ENCODE measurements at places on chromosomes 2 and 18.
A peak's percentile ranks its signal among the peaks of the same experiment; 100 is the strongest.

DNA sequence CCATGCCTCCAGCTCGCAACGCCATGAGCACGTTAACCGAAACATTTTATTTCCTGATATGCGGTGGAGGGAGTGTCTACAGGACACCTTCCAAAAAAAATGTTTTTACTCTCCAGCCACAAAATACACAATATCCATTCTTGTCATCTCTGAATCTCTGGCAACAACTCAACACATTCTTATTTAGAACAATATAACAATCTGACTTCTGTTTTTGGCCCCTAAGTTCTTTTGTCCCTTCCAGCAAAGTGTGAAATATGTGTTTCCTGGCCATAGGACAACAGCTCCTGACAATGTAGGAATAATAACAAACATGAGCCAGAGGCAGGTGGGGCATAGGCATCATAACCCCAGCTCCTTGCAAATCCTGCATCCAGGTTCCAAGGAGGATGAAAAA is 163.0 kb downstream of the DDX1 start:
- DNase-seq, result no peak

GRCh38 chr2:201273330-201273983 is 13.1 kb downstream of the CASP8 start:
- DNase-seq, result no peak

GRCh38 chr2:233551491-233551890 is 15.1 kb downstream of the USP40 start:
- no peak for DNase-seq

DNA sequence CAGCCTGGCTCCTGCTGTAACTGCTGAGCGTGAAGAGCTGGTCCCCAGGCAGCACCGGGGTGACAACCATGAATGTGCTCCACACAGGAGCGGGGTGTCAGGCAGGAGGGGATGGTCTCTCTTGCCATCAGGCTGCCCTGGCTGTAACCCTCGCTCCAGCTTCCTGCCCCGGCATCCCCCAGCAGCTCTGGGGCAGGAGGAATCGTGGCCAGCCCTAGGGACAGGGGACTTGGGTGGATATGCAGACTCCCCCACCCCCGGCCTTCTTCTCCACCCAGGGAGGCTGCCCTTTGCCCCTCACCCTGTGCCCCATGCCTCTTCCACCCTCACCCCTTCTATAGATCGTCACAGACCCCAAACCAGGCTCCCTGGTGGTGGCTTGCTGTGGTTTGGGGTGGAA is 69.4 kb upstream of the SMAD7 start:
- no peak for DNase-seq

DNA sequence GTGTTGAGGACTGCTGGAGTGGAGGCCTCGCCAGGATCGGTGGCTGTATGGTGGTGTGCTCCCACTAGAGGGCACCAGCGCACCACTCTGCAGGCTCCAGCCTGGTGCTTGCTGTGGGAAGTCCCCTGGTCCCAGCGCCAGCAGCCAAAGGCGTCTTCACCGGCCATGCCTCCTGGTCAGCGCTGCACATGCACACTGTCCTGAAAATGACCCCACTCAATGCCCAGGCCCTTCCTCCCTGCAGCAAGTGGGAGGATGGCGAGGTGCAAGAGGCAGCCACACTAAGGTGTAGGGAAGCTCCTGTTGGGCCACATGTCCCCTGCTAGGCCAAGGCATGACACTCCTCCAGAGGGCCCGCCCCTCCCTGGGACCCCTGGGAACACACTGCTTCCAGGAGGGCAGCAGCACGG is 136.5 kb downstream of the CTIF start:
- peak; percentile 63 for DNase-seq

DNA sequence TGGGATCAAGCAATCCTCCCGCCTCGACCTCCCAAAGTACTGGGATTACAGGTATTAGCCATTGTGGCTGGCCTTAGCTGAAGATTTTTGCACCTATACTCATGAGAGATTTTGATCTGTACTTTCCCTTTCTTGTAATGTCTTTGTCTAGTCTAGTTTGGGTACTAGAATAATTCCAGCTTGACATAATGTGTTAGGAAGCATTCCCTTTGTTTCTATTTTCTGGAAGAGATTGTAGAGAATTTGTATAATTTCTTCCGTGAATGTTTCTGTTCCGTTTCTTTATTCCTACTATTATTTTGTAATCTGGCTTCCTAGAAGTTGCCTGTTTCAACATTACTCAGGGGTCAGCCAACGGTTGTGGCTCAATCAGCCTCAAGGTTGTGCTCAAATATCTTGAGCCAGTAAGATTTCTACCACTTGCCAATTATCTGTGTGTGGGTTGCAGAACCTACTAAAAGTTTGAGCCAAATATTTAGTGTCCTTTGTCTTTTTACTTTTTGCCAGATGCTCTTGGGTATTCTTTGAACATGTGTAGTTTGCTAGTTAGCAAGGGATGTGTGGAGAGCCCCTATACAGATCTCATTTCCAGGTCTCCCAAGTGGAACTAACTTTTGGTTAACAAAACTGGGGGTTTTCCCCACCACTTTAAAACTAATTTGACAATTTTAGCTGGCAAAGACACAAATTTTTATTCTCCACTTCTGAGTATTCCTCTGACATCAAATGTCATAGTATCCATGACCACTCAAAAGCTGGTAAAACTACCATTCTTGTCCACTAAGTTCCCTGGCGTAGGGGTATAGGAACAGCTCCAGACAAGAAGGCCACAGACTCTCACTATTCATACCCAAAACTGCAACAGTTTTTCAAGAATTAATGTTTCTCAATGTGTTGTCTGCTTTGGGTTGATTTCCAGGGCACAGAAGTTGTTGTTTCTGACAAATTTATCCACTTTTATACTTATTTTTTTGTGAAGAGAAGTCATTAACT is 42.8 kb upstream of the BAZ2B start:
- DNase-seq, result no peak

DNA sequence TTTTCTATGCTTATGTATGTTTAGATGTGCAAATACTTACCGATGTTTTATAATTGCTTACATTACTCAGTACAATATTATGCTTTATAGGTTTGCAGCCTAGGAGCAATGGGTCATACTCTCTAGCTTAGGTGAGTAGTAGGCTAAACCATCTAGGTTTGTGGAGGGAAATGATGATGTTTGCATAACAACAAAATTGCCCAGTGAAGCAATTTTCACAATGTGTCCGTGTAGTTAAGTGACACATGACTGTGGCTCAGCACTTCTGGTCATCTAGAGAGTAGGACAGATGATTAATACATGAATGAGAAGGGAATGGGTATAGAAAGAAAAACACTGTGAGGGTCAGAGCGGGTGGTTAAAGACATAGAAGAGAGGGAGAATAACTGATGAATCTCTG is 2116.2 kb upstream of the PIK3C3 start:
- DNase-seq, result no peak

DNA sequence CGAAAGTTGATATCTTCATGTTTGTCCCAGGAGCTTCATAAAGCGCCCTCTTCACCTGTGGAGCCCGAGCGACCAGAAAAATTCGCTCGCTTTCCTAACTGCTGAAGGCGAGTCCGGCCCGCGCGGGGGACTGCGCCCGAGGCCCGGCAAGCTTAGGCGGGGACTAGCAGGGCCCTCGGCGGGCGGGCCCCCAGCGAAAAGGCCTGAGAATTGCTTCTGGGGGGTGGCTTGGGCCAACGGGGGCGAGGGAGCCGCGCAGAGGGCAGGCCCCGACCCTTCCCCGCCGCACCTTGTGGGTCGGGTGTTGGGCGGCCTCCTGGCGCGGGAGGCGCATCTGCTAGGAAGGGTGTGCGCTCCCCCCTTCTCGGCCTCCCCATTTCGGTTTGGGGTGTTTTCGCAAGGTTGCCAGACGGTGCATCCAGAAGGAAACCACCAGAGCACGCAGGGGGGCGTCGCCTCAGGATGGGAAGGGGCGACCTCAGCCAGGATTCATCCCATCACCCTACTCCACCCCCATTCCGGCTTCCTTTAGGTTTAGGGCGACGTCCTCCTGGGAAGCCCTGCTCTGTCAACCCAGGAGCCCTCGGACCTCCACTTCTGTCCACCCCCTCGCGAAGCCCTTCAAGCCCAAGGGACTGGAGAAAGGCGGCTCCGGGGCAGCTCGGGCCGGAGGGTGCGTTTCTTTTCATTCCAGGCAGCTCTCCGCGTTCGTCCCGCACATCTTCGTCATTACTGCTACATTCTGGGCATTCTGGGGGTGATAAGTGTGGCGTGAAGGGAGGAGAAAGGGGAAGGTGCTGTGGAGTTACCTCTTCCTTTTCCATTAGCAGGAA is 9.1 kb downstream of the SP9 start:
- DNase-seq, result no peak

GRCh38 chr18:3256693-3257626 is 5.0 kb upstream of the MYL12B start:
- no peak for DNase-seq

- no peak for DNase-seq
These were observed 44.3 kb upstream of the GPR39 start for GRCh38 chr2:132372276-132372675.

DNA sequence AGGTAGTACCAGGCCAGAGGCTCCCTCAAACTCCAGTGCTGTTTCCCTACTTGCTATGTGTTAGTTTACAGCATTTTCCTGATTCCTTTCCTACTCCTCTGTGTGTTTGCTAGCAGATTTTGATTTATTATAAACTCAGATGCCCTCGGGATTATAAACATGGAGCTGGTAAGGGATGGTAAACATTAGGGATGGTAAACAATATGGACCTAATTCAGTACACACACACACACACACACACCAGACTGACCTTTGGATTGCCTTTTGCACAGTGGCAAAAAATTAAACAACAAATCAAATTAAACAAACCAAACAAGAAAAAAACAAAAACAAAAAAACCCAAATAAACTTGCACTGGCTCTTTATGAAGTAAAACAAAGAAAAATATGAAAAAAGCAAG is 55.4 kb upstream of the ACVR1 start:
- no peak for DNase-seq

- no peak for DNase-seq
These were observed 186.5 kb downstream of the TRIB2 start for GRCh38 chr2:12903272-12903671.

DNA sequence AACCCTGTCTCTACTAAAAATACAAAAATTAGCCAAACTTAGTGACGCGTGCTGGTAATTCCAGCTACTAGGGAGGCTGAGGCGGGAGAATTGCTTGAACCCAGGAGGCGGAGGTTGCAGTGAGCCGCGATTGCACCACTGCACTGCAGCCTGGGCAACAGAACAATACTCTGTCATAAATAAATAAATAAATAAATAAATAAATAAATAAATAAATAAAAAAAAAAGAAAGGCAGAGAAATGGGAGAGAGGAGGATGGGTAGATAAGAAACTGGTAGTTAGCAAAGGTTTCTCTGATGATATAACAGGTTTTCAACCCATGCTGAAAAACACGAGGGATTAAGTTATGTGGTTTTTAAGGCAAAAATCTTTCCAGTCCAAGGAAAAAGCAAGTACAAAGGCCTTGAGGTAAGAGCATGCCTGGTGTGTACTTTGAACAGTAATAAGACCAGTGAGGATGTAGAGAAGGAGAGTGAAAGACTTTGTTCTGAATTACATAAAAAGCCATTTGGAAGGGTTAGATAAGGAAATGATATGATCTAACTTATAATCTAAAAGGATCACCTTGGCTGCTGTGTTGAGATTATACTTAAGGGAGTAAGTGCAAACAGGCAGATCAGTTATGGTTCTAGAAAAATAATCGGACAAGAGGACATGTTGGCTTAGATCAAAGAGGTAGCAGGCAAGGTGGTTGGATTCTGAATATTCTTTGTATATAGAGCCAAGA is 159.3 kb downstream of the PTH2R start:
- DNase-seq, result no peak

DNA sequence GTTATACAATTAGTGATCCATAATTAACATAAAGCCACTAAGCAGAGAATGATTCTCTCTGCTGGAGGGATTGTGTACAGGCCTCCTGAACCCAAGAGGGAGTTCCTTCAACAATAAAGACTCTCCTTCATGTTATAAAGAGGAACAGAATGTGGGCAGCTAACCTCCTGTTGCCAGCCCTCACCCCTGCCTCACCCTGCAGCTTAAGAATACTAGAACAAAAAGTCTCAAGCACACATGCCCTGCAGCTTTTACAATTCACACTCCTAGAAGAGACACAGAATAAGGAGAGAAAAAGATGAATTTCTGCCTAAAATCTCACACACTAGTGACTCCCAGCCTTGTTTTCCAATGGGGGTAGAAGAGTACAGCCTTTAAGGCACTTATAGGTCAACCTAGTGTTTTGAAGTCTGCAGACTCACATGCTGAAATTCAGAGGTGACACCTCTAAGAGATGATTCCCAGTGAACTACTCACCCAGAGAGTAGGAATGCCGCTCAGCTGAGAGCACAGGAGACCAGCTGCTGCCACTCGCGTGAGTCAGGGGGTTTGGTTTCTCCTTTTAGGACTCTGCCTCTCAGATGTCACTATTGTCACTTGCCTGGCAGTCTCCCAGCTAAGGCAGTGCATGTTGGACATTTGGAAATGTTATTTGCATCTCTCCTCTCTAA is 32.5 kb upstream of the IL1RL1 start:
- DNase-seq, result no peak

DNA sequence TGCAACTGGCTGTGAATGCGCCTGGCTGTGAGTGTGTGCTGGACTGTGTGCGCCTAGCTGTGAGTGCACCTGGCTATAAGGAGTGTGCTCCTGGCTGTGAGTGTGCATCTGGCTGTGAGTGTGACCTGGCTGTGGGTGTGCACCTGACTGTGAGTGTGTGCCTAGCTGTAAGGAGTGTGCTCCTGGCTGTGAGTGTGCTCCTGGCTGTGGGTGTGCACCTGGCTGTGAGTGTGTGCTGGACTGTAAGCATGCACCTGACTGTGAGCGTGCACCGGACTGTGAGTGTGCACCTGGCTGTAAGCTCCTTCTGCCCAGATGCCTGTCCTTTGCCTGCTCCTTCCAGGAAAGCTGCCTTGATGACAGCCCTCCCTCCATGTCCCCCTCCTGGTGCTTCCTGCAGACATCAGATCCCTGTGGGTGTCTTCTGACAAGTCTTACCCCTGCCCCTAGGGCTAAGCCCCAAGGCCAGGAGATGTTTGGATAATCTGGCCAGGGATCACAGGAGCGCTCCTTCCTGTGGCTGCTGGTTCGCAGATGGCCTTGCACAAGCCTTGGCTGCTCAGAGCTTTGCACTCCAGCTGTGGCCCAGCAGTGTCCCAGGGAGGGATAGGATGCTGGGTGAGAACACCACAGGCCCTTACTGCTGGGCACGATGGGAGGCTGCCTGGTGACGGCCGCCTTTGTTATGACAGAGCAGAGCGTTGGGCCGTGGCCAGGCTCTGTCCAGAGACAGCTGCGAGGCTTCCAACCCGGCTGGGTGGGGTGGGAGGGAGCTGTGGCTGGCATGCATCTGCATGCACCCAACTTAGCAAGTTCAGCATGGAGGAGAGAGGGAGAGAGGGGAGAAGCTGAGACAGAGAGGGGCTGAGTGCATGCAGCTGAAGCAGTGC is 89.9 kb downstream of the GLI2 start:
- no peak for DNase-seq

- DNase-seq, result no peak
These were observed 72.3 kb downstream of the INHBB start for GRCh38 chr2:120418174-120418787.

DNA sequence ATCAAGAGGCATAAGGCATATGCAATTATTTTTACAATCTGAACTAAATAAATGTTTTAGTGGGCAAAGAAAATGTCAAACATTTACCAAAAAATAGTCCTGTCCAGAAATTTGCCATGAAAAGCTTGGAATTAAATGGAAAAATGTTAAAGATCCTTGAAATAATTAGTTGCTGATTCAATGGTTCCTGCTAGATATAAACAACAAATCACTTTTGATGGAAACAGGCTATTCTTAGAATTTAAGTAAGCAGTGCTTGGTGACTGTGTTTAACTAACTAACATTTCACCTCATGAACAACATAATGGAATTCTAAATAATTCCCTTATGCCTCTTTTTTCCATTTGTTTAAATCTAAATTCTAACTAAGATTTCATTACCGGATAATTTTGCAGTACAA is 3.9 kb downstream of the RND3 start:
- no peak for DNase-seq

- DNase-seq, result no peak
These were observed 79.7 kb downstream of the COBLL1 start for GRCh38 chr2:164761737-164762460.
